ENCODE measurements at places on chromosomes 16 and 17.

DNA sequence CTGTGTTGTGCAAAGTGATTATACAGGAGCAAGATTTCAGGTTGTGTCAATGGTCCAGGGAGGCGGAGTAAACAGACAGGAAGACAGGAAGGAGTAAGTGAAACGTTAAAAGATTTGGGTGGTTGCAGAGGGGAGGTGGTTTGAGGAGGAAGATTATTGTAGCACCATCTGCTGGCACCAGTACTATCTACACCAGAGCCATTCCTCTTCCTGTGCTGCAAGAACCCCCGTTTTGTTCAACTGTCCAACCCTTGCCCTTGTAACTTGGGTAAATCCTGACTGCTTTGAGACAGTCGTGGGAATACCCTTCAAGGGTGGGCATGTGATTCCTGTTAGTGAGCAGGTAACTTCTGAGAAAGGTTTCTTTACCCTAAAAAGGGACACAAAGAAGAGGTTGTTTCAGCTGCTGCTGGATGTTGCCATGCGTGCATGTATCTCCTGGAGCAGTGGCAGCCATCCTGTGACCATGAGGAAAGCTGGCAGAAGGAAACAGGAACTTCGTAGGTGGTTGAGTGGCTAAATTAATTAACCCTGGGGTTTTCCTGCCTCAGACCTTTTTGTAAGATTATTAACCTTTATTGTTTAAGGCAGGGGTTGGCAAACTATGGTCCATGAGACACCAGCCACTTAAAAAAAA is 124.1 kb downstream of the PRKCA start:
- DNase-seq: peak; percentile 14

GRCh38 chr17:73950593-73950914 is 252.9 kb upstream of the RPL38 start:
- no peak for DNase-seq

DNA sequence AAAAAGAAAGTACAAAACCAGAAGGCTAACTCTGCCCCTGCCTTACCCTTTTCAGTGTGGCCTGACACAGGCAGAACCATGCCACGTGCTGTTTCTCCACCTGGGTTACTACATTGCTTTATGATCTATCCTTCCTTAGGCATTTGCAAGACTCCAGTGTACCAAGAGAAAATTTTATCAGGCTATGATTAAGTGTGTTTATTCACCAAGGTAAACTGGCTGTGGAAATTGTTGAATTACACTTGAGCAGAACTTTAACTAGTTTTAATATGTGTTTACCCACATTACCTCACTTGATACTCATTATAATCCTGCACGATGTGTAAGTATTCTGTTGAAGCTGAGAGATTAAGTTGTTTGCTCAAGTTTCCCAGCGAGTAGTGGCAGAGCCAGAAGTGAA is 129.7 kb upstream of the MYOCD start:
- DNase-seq: no peak

GRCh38 chr17:56636265-56636664 is 42.8 kb downstream of the NOG start:
- no peak for DNase-seq

DNA sequence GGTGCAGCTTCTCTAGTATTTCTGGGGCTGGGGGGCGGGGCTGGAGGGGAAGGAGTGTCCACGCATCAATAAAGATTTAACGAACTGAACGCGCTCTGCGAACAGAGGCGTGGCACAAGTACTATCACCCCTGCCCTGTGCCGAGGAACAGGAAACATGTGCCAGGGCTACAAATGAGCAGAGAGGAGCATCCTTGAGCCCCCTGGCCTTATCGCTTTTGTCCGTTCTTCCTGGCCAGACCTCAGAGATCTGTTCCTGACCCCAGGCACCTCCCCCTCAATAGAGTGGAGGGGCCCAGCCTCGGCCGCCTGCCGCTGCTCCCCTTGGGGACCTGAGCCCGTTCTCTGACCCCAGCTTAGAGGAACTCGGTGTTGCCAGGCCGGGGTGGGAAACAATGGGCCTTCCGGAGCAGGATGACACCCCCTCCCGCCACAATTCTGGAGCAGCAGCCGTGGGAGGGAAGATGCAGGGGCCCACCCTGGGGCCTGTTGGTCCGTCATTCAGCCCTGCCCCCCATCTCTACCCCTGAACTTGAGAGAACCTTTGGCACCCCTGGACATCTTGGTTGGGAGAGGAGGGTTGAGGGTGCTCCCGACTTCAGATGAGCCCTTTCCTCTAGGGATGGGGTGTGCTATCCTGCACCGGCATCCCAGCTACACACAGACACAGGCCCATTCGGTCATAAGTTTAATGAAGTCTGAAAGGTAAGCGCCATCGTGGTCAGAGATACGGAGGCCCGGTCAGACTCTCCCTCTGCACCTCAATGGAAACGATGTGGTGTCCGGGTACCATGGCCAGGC is 1.1 kb downstream of the NAA38 start:
- no peak for DNase-seq

DNA sequence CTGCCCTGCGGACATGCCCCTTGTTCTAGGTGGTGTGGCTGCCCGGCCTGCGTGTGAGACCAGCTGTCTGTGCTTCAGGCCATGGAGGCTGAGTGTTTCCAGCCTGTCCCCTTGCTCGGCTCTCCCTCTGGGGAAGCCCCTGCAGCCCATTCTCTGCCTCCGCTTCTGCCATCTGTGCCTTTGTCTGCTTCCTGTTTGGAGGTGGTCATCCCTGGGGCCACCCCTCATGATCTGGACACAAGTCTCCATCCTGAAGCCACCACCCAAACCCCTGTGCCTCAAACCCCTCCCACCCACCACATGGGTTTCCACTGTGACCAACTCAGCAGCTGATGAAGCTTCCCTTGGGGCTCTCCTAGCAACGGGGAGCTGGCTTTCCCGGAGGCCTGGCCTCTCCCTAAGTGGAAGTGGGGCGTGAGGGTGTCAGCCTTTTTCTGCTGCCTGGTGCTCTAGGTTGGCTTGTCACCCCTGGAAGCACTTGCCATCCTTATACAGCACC is 184.9 kb downstream of the SEC14L1 start:
- DNase-seq: no peak

DNA sequence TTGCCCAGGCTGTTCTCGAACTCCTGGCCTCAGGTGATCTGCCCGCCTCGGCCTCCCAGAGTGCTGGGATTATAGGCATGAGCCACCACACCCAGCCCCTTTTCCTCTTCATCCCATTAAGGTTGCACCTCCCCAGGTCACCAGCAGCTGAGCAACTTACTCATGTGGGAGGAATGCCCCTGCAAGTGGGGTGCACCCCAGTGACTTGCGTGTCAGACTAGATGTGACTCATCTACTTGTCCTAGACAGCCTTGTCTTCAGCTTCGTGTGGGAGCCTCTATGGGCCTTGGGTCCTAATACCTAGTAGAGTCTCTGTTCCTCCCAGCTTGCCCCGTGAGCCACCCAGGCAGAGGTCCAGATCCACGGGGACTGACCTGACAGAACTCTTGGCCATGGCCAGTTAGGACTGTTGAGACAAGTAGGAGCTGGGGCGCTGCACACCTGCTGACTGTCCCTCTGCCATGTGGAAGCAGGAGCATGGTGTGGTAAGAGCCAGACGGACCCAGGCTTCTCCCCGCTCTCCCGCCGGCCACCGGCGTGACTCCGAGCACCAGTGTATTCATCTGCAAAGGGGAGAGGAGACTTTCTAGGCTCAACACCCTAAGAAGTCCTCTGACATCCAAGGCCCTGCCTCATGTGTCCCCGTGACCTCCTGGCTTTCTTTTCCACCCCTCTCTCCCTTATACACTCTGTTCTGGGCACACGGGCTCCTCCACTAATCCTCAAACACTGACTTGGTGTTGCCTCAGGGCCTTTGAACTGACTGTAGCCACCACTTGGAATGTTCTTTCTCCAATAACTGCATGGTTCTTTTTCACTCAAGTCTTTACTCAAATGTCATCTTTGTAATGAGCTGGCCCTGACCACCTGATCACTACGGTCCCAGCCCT is 11.6 kb upstream of the CBX4 start:
- DNase-seq: no peak

DNA sequence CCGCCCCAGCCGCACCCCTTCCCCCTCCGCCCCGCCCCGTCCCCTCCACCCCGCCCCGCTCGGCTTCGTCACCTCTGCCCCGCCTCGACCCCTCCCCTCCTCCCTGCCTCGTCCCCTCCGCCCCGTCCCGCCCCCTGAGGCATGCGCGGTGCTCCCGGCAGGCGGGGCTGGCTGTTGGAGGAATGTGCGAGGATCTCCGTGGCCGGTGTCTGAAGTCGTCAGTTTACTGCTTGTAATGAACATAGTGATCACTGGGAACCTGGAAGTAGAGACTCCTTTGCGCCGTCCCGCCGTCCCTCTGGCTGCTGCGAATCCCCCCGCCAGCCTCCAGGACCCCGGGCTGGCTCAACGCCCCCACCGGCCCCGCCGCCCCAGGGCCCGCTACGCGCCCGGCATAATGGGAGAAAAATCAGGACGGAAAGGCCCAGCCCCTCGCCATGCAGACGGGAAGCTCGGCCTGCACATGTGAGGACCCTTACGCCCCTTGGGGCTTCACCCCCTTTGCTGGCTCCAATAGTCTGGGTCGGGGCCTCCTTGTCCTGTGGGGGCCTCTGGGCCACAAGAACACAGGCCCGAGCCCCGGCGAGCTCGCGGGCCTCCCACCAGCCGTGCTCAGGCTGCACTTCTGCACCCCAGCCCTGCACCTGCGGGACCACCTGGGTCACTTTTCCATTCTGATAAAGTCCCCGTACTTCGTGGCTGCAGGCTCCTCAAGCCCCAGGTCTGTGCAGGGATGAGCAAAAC is 743.1 kb downstream of the KCNJ18 start:
- no peak for DNase-seq

DNA sequence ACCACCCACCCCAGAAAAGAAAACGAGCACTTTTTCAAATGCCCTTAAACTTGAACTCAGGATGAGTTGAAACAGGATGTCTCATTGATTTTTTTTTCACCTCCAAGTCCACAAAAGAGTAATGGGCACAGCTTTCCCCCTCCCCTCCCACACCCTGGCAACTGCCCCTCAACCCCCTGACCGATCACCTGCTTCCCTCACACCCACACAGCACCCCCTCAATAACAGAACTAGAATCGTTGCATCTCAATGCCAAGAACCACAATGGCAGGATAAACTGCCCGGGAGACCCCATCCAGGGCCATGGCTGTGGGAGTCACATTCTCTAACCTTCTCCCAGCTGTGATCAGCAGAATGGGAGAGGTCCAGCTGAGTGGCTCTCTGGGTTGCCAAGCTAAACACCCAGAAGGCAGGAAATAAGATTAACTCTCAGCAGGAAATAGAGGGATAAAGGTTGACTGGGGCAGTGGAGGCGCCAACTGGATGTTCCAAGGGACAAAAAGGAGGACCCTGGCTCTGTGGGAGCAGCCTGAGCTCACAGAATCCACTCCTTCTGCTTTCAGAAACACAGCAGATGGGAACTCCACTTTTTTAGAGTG is 128.0 kb upstream of the SDK2 start:
- DNase-seq: no peak

DNA sequence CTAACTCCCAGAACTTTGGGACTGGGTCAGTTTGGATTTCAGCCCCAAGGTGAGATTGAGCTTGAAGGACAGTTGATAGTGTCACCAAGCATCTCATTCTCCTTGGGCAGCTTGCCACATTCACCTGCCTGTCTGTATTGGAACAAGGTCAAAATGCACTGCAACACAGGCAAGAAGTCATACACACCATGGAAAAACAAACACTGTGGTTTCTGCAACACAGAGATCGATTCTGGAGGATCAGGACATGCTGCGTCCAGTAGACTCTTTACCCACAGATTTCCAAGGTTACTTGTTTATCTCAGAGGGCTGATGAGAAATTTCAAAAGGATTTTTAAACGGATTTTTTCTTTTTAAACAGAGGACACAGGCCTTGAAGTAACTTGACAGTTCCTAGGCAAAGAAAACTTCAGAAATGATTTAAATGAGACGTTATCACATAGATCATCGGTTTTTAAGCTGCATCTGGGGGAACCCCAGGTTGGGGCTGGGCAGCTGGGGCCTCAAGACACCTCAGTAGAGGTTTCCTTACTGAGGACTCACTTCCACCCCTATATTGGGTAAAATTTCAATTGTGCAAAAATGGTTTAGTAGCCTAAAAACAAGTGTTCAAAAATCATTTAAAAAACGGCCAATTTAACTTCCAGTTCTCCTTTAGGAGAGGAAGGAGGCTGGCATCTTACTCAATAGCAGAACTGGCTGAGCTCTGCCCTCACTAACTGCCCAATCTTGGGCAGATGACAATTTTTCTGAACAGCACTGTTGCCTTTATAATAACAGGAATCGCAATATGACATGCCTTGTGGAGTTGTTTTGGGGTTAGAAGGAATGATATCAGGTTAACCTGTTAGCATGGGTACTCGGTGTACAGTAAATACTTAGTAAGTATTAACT is 299.3 kb downstream of the XYLT1 start:
- no peak for DNase-seq

- DNase-seq: peak; percentile 42
Observed at GRCh38 chr17:42248351-42249179, 27.6 kb downstream of the STAT5B start.

DNA sequence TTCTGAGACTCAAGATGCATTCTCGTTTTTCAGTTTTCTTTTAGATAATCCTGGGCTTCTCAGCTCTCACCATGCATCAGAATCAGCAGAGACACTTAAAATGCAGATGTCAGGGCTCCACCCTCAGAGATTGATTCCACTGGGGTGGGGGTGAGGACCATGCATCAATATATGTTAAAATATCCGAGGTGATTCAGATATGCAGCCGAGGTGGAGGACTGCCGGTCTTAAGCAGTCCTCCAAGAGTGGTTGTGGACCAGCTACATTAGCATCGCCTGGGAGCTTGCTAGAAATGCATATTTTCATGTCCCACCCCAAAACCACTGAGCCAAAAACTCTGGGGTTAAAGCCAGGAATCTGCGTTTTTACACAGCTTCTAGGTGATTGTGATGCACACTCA is 501.3 kb downstream of the CDH13 start:
- DNase-seq: no peak

GRCh38 chr16:27267037-27267677 is 1.4 kb downstream of the NSMCE1 start:
- DNase-seq: no peak

GRCh38 chr17:81119223-81120148 is 45.8 kb upstream of the PVALEF start:
- DNase-seq: peak; percentile 32

DNA sequence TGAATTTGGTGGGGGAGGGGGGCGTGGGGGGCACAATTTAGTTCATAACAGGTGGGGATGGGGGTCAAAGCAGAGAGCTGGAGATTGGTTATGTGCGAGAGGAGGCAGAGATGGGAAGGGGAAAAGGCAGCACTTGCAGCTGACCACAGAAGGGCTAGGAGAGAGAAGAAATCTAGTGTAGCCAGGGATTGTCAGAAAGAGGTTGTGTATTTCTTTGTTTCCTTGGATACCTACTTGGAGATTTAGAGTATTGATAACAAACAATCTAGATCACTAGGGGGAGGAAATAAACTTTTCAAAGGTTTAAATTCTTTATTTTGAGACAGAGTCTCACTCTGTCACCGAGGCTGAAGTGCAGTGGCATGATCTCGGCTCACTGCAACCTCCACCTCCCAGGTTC is 47.1 kb upstream of the YPEL2 start:
- DNase-seq: no peak

- no peak for DNase-seq
Observed at GRCh38 chr16:1984347-1985225, 593 bp downstream of the GFER start.
